ENCODE measurements at places on chromosomes 5 and 9. TPM values are rescaled to one million over a fixed set of nuclear protein-coding genes. Genes with fewer than 3 reads are reported as not detected.

The LHX3 gene
- total RNA-seq = not detected

The NREP gene
- 81.4 TPM for total RNA-seq

The ADCY2 gene
- not detected for total RNA-seq

The SARDH gene
- 0.33 TPM for total RNA-seq

The SHOC1 gene
- total RNA-seq = not detected

The LCN9 gene
- total RNA-seq = not detected
